Neural progenitor cell (in vitro differentiated cells): ENCODE measurements at places on chromosomes 12 and 14. TPM values are rescaled to one million over a fixed set of nuclear protein-coding genes. Genes with fewer than 3 reads are reported as not detected.

DNA sequence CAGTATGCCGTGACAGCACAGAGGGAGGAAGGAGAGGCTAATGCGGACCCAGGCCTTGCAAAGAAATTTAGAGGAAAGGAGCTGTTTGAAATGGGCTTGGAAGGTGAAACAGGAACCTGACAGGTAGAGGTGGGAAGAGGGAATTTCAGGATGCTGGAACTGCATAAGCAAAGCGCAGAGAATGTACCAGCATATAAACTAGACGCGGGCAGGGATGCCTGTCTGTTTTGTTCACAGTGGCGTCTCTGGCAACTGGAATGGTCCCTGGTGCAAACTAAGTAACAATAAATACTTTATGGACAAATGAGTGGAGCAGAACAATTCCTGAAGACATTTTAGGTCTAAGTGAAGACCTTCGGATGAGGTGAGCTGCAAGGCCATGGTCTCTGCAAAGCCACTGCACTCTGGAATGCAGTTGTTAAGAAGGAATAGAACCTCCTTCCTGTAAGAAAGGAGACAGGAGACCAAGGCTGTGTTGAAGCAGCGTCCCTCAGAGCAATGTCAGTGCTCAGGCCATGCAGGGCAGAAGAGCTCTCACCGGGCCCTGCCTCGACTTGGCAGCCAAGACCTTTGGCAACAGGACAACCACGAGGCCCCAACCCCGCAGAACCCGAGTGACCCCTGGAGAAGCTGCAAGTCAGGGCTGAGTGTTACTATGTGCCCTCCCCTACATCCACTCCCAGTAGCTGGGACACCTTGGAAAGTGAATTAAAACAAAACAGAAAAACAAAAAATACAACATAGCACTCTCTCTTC lies 42.8 kb downstream of the PITPNM2 start:
- no peak for DNase-seq
- peaks cover 27% of the 10 kb centered on the region for H3K4me1 ChIP-seq
- no peak overlapping the region for H3K4me3 ChIP-seq
- no peaks in the 10 kb centered on the region for H3K27me3 ChIP-seq
- H3K36me3 ChIP-seq = no peaks in the 10 kb centered on the region
- H3K27ac ChIP-seq = no peak overlapping the region

GRCh38 chr14:60845523-60845922 lies 111.0 kb downstream of the MNAT1 start:
- H3K27ac ChIP-seq = no peak overlapping the region
- H3K4me1 ChIP-seq = no peaks in the 10 kb centered on the region
- H3K27me3 ChIP-seq = no peaks in the 10 kb centered on the region
- DNase-seq = no peak
- H3K36me3 ChIP-seq = peaks cover 23% of the 10 kb centered on the region
- H3K4me3 ChIP-seq = no peak overlapping the region

GRCh38 chr12:12764824-12765223 lies 20.6 kb upstream of the APOLD1 start:
- DNase-seq = no peak
- no peaks in the 10 kb centered on the region for H3K27me3 ChIP-seq
- no peak overlapping the region for H3K4me3 ChIP-seq
- no peak overlapping the region for H3K27ac ChIP-seq
- no peaks in the 10 kb centered on the region for H3K36me3 ChIP-seq

DNA sequence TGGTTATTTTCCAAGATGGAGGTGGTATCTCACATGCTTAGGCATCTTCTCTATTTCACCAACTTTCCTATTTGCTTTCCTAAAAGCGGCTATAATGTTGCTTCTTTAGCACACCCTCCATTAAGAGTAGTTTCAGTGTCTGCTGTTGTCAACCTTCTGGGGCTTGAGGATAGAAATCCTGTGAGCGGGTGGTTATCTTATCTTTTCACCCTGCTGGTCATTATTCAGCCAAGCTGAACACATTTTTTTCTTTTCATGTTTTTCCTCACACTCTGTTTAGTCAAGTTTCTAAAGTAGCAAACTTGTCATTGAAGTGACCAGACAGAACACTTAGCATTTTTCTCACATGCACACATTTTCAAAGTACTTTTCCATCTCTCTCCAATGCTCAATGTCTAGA lies 104.5 kb downstream of the SLC8A3 start:
- no peak overlapping the region for H3K4me3 ChIP-seq
- no peak overlapping the region for H3K27ac ChIP-seq
- peaks cover 16% of the 10 kb centered on the region for H3K27me3 ChIP-seq
- H3K4me1 ChIP-seq = no peaks in the 10 kb centered on the region
- DNase-seq = no peak

GRCh38 chr14:100025111-100025510 lies 40.1 kb upstream of the EVL start:
- H3K4me1 ChIP-seq = peaks cover 8% of the 10 kb centered on the region
- H3K4me3 ChIP-seq = no peak overlapping the region
- no peaks in the 10 kb centered on the region for H3K36me3 ChIP-seq

DNA sequence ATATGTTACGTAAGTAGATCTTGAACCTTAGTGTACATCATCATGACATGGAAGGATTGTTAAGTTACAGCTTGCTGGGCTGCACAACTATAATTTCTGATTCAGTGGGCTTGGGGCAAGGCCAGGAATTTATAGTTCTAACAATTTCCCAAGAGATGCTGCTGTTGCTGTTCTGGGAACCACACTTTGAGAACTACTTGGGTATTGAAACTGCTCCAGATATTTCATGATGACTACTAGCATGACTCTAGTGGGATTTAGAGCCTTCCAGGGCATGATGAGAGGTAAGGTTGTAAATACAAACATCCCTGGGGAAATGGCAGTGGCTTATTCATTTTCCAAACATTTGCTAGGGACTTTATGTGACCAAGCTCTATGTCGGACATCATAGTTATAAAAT lies 904.8 kb upstream of the SEL1L start:
- H3K4me1 ChIP-seq = no peaks in the 10 kb centered on the region
- DNase-seq = no peak
- H3K27me3 ChIP-seq = no peaks in the 10 kb centered on the region
- no peak overlapping the region for H3K4me3 ChIP-seq
- no peaks in the 10 kb centered on the region for H3K36me3 ChIP-seq
- H3K27ac ChIP-seq = no peak overlapping the region

GRCh38 chr12:72388322-72388721 lies 116.2 kb downstream of the TRHDE start:
- H3K27me3 ChIP-seq = no peaks in the 10 kb centered on the region
- no peak overlapping the region for H3K27ac ChIP-seq
- H3K4me3 ChIP-seq = no peak overlapping the region
- H3K4me1 ChIP-seq = peaks cover 18% of the 10 kb centered on the region
- no peaks in the 10 kb centered on the region for H3K36me3 ChIP-seq

- no peaks in the 10 kb centered on the region for H3K4me1 ChIP-seq
- no peak overlapping the region for H3K27ac ChIP-seq
- no peak for DNase-seq
- peaks cover 59% of the 10 kb centered on the region for H3K27me3 ChIP-seq
- H3K36me3 ChIP-seq = no peaks in the 10 kb centered on the region
Measured at GRCh38 chr12:11499806-11500187, 104.4 kb upstream of the PRB2 start.

DNA sequence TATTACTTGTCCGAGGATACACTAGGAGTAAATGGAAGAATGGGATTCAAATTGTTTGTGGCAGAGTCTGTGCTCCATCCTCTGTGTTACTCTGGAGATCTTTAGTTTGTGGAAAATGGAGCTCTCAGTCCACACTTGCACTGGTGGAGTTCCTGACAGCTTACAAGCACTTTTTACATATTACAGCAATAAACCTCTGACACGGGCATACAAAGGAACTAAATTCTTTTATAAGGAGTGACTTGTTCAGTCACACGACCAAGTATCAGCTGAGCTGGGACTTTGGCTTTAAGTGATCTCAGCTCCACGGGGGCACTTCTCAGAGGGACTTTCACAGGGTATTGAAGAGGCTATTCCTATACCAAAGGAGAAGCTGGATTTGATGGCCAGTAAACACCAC lies 417.5 kb downstream of the LRIG3 start:
- no peaks in the 10 kb centered on the region for H3K36me3 ChIP-seq
- peak overlapping the region; percentile 64 for H3K27ac ChIP-seq
- peak; percentile 27 for DNase-seq
- no peaks in the 10 kb centered on the region for H3K27me3 ChIP-seq
- H3K4me3 ChIP-seq = peak overlapping the region; percentile 4

DNA sequence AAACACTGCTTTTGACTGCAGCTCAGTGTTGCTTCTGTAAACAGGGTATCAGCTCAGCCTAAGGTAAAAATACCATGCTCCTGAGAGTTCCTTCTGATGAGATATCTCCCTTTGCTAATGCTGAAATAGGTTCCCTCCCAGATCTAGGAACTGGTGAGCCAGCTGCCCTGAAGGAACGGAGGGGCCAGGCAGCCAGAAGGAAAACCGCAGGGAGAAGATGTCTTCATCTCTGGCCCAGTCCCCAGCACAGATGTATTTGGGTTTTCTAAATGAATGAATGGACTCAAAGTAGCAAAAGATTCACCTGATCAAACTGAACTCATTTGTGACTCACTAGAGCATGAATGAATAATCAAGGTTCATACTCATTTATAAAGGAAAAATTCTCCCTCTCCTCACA lies 247.8 kb downstream of the MSRB3 start:
- no peak for DNase-seq
- no peak overlapping the region for H3K27ac ChIP-seq
- no peak overlapping the region for H3K4me3 ChIP-seq
- peaks cover 8% of the 10 kb centered on the region for H3K4me1 ChIP-seq
- no peaks in the 10 kb centered on the region for H3K27me3 ChIP-seq

- no peaks in the 10 kb centered on the region for H3K36me3 ChIP-seq
- H3K4me1 ChIP-seq = peaks cover 7% of the 10 kb centered on the region
- H3K27ac ChIP-seq = no peak overlapping the region
- peak; percentile 59 for DNase-seq
- H3K4me3 ChIP-seq = no peak overlapping the region
Measured at GRCh38 chr12:26028953-26029735, 70.7 kb downstream of the RASSF8 start.

DNA sequence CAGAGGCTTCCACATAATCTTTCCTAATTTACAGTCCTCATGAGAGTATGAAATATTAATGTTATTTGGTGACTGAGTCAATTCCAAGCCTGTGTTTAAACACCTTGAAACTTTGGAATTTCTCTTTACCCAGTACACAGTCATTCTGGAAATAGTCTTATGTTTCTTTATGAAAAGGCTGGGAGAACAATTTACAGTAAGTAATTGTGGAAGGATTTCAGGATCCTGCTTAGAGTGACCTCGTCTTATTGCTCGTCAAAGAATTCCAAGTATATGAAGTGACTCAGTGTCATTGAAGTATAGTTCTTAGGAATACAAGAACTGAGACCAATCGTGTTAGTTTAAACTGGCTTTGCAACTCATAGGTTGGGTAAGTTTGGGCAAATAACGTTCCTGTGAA lies 634.2 kb downstream of the SLC16A7 start:
- H3K27me3 ChIP-seq = no peaks in the 10 kb centered on the region
- H3K4me3 ChIP-seq = no peak overlapping the region
- DNase-seq = no peak
- H3K4me1 ChIP-seq = no peaks in the 10 kb centered on the region
- no peaks in the 10 kb centered on the region for H3K36me3 ChIP-seq

DNA sequence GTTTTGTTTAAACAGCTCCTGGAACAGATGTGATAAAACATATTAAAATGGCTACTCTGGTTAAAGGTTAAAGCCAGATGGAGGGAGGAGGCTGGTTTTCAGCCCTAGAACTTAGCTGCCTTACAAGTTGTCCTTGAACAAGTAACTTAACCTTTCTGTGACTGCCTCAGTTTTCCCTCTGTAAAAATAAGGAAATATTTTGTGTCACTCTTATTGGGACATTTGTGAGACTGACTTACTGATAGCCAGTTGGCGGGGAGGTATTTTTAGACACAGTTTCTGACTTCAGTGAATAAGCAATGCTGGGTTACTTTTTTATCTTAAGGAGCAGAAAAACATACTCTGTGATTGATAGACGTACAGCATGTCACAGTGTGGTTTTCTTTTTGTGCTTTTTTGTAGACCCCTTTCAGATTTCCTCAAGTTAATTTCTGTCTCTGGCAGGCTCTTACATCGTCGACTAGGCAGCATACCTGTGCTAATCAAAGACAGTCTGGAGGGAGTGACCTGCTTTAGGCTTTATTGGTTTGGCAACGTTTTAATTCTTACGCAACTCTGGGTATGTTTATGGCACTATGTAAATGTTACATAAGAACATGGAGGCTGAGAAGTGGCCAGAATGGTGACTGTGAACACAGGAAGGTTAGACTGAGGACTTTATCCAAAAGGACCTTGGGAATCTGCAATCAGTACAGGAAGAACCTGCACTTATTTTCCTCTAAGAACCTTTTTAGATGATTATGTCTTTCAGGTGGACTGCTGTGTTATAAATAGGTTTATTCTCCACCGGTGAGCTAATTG lies 3.3 kb downstream of the ACVR1B start:
- H3K4me3 ChIP-seq = no peak overlapping the region
- peaks cover 7% of the 10 kb centered on the region for H3K4me1 ChIP-seq
- H3K36me3 ChIP-seq = no peaks in the 10 kb centered on the region
- H3K27ac ChIP-seq = no peak overlapping the region
- peaks cover 15% of the 10 kb centered on the region for H3K27me3 ChIP-seq

DNA sequence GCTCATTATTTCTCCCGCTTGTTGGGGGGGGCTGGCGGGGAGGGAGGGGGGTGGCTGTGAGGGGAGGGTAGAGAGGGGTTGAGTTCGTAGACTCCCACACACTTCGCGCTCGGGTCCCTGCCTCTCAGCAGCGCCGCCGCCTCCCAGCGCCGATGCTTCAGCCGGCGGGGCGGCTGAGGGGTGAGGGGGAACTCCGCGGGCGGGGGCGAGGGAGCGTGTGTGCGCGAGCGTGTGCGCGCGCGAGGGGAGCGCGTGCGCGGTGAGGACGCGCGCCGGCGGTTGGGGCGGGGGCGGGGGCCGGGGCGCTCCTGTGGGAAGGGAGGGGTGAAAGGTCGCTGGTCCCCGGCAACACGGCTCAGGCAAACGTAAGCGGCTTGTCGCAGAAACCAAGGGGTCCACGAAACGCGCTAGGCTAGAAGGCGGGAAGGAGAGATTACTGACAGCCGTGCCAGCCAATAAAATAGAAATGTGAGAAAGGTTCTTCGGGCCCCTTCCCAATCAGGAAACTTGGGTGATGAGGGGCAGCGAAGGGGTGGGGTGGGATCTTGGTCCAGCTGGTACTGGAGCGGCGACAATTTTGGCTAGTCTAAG lies 343 bp upstream of the NOVA1 start:
- peaks cover 5% of the 10 kb centered on the region for H3K36me3 ChIP-seq
- H3K27me3 ChIP-seq = peaks cover 17% of the 10 kb centered on the region
- peaks cover 23% of the 10 kb centered on the region for H3K4me1 ChIP-seq
- peak overlapping the region; percentile 94 for H3K4me3 ChIP-seq

- H3K4me3 ChIP-seq = no peak overlapping the region
- no peak for DNase-seq
- H3K27me3 ChIP-seq = no peaks in the 10 kb centered on the region
- no peak overlapping the region for H3K27ac ChIP-seq
Measured at GRCh38 chr14:53278602-53279506, 125.7 kb upstream of the DDHD1 start.

DNA sequence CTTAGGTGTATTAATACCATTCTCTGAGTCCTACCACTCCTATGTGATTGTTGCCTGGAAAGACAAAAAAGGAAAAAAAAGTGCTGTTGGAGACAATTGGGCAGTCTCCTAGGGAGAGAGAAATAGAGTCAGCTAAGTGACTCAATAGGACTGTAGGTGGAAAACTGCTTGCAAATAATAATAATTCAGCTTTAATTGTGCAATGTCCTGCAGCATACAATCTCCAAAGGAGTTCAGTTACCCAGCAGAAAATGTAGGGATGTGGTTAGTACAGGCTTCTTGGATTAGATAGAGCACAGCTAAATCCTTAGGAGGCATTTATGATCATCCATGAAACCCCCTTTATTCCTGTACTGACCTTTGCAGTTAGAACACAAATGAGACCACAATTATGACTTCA lies 3.0 kb upstream of the SRSF9 start:
- no peak overlapping the region for H3K4me3 ChIP-seq
- H3K4me1 ChIP-seq = peaks cover 4% of the 10 kb centered on the region
- H3K36me3 ChIP-seq = no peaks in the 10 kb centered on the region
- no peak overlapping the region for H3K27ac ChIP-seq
- no peaks in the 10 kb centered on the region for H3K27me3 ChIP-seq

Gene ACOT2
- total RNA-seq = 1.1 and 2.4 TPM in 2 replicates

Gene CLEC4C
- not detected in 2 replicates for total RNA-seq

Gene ESRRB
- 1.2 and 1.3 TPM in 2 replicates for total RNA-seq

Gene CD4
- 2.0 and 2.5 TPM in 2 replicates for total RNA-seq
